Vein endothelial cell (primary cell): ENCODE measurements at places on chromosomes 16 and 17. TPM values are rescaled to one million over a fixed set of nuclear protein-coding genes. Genes with fewer than 3 reads are reported as not detected.

Gene MYH1
- total RNA-seq = not detected in 2 replicates

Gene GLP2R
- total RNA-seq = not detected in 2 replicates

Gene CTF1
- 0.19 and 0.65 TPM in 2 replicates for total RNA-seq

Gene PLLP
- total RNA-seq = 8.4 and 10.1 TPM in 2 replicates

Gene YBX2
- total RNA-seq = 2.3 TPM in 1 of 2 replicates, not detected in the other

Gene KRTAP2-1
- not detected in 2 replicates for total RNA-seq

Gene ANKS3
- 16.3 and 19.7 TPM in 2 replicates for total RNA-seq

Gene ITGAX
- total RNA-seq = 0.65 and 1.1 TPM in 2 replicates

Gene NUBP1
- 20.8 and 21.2 TPM in 2 replicates for total RNA-seq
